Renal cortical epithelial cell (primary cell): ENCODE measurements at places on chromosomes 5 and 9. TPM values are rescaled to one million over a fixed set of nuclear protein-coding genes. Genes with fewer than 3 reads are reported as not detected.

- no peak for DNase-seq
Measured at GRCh38 chr5:159510282-159510681, 180.0 kb upstream of the IL12B start.

DNA sequence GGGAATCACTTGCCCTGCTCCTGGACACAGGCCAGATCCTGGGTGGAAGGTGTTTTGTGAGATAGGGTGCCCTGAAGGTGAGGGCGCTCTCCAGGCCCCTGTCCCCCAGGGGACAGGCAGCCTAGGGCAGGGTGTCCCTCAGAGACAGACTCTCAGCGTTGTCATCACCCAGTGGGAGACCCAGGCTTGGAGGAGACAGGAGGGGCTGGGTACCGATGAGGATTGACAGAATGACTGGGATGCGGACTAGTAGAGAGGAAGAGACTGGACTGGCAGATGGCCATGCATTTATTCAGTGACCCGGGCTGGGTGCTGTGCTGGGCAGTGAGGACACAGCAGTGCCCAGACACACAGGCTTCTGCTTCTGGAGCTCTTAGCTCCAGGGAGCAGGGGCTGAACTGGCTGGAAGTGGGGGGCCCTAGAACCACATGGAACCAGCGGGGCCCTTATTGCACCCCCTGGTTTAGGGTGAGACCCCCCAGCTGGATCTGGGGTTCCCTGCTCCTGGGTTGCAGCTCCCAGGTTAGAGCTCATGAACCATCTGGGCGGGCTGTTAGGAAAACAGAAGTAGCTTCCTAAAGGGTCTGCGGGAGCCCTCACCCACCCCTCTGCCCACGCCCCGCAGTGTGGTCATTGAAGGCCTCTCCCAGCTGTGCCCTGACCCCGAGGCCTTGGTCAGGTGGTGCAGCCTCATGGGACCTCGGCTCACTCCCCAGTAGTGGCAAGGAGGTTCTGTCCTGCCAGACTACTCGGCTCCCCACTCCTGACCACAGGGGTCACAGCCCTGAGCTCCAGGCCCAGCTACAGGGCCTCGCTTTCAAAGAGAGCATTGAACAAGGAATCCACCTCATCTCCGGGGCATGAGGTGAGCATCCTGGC is 116.7 kb upstream of the LMX1B start:
- DNase-seq = no peak

GRCh38 chr5:129094924-129095899 is 663 bp downstream of the ISOC1 start:
- peak; percentile 26 for DNase-seq

- no peak for DNase-seq
Measured at GRCh38 chr5:171660434-171660833, 125.2 kb upstream of the SMIM23 start.

The GRXCR2 gene
- not detected in 2 replicates for total RNA-seq

The NSD1 gene
- total RNA-seq = 42.4 and 59.1 TPM in 2 replicates
